ENCODE measurements at places on chromosomes 4 and X.
A peak's percentile ranks its signal among the peaks of the same experiment; 100 is the strongest.

DNA sequence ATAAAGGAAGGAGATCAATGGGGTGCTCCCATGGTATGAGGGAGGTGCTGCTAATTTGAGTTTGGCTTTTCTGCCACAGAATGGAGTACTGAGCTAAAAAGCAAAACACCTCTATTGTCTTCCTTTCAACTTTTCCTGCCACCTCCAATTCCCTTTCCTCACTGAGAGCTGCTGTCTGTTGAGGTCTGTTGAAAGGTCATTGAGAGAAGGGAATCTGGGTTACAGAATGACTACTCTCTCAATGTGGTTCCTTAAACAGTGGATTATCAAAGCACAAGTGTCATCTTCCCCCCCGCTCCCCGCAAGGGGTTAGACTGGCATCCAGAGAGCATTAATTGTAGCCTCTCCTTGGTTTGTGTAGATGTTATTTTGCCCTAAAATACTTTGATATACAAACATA lies 10.7 kb downstream of the USP9X start:
- no peak for DNase-seq

DNA sequence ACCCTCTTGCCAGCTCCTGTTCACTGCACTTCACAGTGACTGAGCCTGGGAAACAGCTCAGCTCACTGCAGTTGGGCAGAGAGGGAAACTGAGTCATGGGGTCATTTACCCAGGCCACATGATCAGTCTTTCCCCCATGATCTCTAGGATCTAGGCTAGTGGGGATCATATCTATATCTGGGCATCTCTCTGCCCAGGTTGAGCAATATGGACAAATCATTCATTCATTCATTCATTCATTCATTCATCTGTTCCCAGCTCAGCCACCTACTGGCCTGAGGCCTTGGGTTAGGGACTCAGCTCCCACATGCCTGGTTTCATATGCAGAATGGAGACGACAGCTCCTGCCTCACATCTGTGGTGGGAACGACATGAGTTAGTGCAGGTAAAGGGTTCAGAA lies 45.3 kb upstream of the HMX1 start:
- DNase-seq: no peak

DNA sequence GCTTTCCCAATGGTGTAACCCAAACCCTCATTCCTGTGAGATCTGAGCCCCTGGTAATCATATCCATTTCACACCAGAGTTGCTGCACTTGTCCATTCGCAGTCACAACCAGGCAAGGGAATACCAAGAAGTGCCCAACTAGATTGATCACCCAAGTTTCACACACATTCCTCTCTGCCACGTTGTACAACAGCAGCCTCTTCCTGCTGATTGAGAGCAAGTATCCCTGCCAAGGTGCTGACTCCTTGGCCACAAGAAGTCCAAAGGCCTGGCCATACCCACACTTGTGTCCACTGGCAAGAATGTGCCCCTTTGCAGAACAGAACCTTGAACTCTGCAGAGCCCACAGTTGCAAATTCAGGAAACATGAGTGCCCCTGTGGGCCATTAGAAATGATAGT lies 6.5 kb upstream of the ACOT9 start:
- no peak for DNase-seq

GRCh38 chrX:41302370-41302769 lies 31.6 kb upstream of the DDX3X start:
- no peak for DNase-seq

DNA sequence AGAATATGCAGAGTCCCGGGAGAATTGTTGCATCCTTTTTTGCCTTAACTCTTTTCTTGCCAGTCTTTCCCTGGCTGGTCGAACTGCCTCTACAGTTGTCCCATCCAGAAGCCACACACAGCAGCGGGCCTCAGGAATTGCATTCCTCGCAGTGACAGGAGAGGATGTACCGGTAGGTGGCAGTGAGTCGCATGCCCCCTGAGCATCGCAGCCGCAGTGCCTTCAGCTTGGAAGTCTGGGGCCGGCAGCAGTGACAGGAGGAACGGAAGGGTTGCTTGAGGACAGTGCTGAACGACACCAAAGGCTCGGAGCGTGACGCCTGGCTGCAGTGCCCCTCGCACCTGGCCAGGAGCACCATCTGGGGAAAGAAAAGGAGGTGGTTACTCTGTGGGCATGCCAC lies 23.5 kb downstream of the NDP start:
- DNase-seq: peak; percentile 71

- no peak for DNase-seq
These were observed 117.3 kb upstream of the NOCT start for GRCh38 chr4:138898282-138898681.

- DNase-seq: no peak
These were observed 62.5 kb upstream of the MCUB start for GRCh38 chr4:109497511-109497910.

DNA sequence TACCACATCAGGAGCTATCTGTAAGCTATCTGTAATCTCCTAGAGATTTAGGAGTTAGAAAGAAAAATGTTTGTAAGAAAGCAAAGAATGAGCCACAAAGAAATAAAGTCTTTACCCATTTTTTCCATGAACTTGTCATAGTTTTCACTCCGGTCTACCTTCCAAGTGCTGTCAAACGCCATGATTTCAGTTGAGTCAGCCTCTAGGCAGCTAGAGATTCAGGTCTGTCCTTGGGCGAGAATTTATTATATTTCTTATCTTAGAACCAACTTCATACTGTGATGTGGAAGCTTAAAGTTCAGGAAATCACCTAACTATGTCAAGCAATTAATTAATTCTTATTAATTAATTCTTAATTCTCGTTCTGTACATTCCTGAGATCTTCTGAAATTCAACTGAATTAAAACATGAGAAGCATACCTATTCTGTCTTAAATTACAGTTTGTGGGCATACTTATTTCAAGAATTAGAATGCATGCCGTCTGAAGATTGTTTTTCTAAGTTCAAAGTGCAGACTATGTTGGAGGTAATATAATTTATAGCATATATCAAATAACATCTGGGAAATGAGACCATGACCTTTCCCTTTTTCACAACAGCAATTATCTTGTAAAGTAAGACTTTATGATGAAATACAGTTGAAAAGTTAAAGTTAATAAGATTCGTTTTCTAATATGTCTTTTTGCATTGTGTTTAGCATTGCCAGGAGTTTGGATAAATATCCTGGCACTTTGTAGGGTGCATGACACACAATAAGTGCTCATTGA lies at the start of gene FABP2:
Gene FABP2, minus strand, starts transcription at position 218 of the 767 bp plus-strand sequence. Its CDS starts 36 bp downstream, at position 182.
- DNase-seq: no peak

DNA sequence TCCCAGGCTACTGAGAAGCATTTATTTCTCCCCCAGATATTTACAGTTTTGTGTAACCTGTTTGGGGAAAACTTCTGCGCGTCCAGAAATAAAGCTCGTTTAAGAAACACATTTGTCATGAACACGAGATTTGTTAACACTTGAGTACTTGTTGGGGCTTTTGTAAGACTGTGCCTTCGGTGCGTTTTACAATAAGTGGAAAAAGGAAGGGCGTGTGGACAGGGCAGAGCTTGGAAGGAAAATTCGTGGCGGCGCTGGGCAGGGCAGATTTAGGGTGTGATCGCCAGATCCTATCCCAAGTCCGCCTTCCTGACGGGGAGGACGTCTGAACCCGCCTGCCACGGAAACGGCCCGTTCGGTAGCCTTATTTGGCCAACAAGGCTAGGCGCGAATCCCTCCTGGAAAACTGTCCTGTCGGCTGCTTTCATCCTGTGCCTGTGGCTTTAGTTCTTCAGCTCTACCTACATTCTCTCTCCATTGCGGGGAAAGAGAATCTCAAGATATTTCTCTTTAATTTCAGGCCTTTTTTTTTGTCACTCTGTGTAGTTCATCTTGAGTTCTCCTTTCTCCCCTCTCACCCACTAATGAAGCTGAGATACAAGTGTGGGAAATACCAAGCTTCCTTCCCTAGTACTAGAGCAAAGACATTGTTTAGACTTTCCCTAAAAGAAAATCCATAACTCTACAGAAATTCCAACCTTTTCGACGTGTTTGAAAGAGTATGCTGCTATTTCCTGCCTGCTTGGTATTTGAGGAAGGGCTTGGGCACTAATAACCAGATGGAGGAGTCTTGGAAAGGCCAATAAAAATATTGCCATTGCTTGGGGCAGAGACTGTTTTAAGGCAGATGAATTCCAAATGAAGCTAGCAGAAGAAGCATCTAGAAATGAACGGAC lies 982 bp downstream of the PDLIM5 start:
- peak; percentile 56 for DNase-seq

GRCh38 chr4:15784959-15785634 lies 7.0 kb downstream of the CD38 start:
- no peak for DNase-seq

DNA sequence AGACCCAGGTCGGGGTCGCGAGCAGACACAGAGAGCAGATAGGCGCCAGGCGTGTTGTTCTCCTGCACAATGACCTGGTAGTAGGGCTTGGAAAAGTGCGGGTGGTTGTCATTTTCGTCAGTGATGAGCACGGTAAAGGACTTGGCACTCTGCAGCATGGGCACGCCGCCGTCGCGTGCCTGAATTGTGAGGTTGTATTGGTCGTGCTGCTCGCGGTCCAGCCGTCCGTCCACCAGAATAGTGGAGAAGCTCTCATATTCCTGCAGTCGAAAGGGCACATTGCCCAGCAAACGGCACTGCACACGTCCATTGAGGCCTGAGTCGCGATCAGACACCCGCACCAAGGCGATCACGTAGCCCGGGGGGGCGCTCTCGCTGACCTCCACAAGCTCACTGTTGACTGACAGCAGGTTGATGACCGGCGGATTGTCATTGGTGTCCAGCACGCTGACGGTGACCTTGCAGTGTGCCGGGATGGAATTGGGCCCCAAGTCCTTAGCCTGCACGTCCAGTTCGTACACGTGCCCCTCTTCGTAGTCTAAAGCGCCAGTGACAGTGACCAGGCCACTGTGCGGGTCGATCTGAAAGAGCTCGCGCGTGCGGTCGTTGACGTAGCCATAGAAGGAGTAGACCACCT lies 2.8 kb downstream of the PCDH19 start:
- DNase-seq: no peak

- no peak for DNase-seq
These were observed 23.6 kb downstream of the PLAC1 start for GRCh38 chrX:134634691-134635090.

- DNase-seq: no peak
These were observed 210.8 kb upstream of the RASGEF1B start for GRCh38 chr4:81682492-81682891.

GRCh38 chrX:153763989-153764755 lies at the start of gene PLXNB3:
PLXNB3 (plus strand) TSS chrX:153764249; CDS start chrX:153765536, 1,287 bp downstream.
- DNase-seq: peak; percentile 80

- DNase-seq: no peak
These were observed 44.7 kb downstream of the ANXA3 start for GRCh38 chr4:78596111-78596742.

DNA sequence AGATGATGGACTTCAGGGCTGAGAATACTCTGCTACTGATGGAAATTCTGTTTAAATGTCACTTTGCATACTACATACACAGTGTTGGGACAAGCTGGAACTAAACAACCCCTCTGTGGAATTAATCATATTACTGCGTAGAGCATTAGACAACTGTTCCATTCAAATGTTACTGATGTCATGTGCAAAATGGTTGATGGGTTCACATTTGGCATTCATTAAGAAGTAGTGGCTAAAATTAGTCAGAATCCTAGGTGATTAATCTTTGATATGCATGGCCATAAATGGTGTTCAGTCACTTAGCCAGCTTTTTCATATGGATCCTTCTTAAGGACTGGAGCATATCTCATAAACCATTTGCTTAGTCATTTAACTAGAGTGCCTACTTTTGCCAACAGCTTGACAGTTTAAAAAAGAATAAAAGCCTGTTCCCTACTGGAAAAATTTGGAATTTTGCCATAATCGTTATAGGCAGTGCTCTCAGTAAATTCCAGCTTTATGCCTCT lies 105.2 kb downstream of the RNF150 start:
- no peak for DNase-seq

- no peak for DNase-seq
These were observed 14.2 kb downstream of the FAM47E start for GRCh38 chr4:76265631-76266218.

GRCh38 chr4:64250061-64250460 lies 159.2 kb downstream of the TECRL start:
- DNase-seq: no peak

DNA sequence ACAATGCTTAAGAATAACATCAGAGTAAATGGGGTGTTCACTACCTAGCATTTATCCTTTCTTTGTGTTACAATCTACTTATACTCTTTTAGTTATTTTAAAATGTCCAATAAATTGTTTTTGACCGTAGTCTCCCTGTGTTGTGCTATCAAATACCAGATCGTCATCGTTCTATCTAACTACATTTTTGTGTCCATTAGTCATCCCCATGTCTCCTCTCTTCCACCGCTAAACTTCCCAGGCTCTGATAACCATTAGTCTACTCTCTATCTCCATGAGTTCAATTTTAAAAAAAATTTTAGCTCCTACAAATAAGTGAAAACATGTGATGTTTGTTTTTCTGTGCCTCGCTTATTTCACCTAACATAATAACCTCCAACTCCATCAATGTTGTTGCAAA lies 381.9 kb downstream of the PRDM5 start:
- DNase-seq: no peak

GRCh38 chrX:153580700-153581386 lies 18.1 kb downstream of the CCNQ start:
- peak; percentile 66 for DNase-seq

DNA sequence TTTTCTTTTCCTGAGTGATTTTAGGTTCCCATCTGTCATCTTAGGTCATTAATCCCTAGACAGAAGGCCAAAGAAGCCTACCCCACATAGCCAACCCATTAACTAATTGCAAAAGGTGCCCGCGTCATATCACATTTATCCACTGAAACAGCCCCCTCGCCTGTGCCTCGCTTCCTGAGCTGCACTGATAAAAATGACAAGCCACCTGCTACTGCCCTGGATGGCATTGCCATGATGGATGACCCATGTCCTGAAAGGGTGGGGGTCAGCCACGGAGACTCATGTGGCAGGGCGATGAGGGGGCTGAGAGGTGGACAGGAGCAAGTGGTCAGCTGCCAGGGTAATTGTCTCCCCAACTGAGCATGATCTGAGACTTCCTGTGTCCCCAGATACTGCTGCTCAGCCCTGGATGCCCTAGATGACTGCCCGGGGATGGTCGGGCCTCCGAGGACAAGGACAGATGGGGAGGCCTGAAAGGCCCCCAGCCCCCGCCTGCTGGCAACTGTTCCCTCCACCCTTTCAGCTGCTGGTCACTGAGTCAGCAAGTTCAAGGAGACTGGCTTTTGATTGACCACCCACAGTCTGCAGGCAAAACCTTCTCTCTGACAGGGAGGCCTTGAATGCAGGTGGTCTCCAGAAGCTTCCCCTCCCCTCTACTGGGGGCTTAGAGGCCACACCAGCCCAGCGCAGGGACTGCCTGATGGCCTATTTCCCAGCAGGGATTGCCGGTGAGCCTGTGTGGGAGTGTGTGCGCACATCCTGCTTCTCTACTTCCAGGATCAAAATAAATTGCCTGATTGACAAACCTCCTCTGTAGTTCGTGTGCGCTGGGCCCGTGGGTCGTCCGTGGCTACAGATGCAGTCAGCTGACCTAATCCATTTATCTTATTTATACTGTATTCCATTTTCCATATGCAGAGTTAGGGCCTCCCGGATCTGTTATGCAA lies 496.3 kb downstream of the BCOR start:
- no peak for DNase-seq

DNA sequence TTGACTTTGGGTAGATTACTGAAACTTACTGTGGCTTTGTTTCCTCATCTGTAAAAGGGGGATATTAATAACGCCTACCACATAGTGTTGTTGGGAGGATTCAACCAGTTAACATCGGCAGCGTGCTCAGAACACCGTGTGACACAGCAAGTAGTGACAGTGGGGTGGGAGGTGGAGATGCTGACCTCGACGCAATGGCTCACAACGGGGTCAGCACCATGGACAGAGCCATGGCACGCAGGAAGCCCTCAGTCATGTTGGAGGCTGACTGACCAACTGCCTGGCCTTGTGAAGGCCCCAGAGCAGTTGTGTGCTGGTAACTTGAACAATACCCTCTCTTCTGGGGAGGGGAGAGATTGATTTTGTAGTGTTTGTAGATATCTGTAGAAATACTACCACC lies 93.2 kb downstream of the WFS1 start:
- DNase-seq: peak; percentile 51
